Activated CD4-positive, alpha-beta memory T cell treated with anti-CD3 and anti-CD28 coated beads for 36 hours (primary cell): ENCODE measurements at places on chromosomes 12 and 14. TPM values are rescaled to one million over a fixed set of nuclear protein-coding genes. Genes with fewer than 3 reads are reported as not detected.

The CD4 gene
- 290 TPM for total RNA-seq

The ZCRB1 gene
- total RNA-seq: 88.1 TPM

The PTGER2 gene
- total RNA-seq: 12.9 TPM

The SLC25A21 gene
- not detected for total RNA-seq

The KHNYN gene
- total RNA-seq: 62.5 TPM

The KLHL28 gene
- total RNA-seq: 11.8 TPM

The KRT77 gene
- total RNA-seq: not detected

The BCL11B gene
- total RNA-seq: 48.9 TPM
